ENCODE measurements at places on chromosomes 4 and X.

- peak; percentile 47 for DNase-seq
Measured at GRCh38 chr4:140884431-140885058, 128.4 kb upstream of the TBC1D9 start.

DNA sequence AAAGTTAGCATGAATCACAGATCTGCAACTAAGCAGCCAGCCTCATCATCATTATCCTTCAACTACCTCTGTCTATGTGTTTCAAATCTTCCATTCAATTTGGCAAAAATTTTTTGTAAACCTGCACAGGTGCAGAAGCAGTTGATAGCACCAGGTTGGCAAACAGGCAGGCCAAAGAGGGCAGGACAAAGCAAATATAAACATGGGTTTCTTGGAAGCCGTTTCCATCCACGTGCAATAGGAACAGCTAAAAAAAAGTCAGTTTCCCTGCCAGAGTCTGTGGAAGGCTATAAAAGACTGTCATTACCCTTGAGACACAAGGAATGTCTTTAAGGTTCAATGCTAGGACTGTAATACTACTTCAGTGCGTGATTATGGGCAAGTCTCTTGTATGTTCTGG, 253.2 kb downstream of the PDHA2 start:
- DNase-seq = no peak

DNA sequence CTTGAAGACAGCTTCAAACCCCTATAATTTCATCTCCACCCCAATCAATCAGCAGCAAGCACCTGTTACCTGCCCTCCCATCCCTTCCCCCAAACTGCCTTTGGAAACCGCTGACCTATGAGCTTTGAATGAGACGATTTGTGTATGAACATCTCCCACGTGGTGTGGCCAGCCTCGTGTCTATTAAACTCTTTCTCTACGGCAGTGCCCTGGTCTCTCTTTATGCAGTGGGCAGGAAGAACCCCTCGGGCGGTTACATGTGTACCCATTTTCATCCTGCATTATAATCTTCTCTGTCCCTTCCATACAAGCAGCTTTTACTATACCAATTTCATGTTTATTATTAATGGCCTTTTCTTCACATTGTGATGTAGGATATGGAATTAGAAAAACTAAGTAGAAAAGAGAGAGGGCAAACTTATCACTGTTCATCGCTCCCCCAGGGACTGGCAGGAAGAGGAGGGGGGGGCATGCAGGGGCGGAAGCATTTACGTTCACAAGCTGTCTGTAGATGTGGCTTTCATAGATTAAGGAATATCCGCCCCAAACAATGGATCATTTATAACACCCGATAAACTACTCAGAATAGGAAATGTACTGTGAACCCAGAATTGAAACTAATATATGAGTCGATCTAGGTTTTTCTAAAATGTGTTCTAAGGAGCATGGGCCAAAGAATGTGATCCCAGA, 95.5 kb upstream of the ZNF518B start:
- DNase-seq = no peak

- peak; percentile 28 for DNase-seq
Measured at GRCh38 chrX:12973561-12974304, 1.2 kb upstream of the TMSB4X start.

DNA sequence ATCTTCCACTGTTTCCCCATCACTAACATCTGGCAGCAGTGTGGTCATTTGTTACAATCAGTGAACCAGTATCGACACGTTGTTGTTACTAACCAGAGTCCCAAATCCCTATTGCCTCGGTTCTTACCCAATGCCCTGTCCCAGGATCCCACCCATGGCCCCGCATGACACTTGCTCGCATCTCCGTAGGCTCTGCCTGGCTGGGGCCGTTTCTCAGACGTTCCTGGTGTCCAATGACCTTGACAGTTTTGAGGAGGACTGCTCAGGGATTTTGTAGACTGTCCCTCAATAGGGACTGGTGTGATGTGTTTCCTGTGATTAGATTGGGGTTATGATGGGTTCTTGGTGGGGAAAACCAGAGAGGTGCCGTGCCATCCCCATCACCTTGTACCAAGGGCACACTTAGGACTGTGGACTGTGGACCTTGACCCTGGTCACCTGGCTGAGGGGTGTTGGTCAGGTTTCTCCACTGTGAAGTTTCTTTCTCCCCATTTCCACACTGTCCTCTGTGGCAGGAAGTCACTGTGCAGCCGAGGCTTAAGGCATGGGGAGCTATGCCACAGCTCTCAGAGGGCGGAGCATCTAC, 108.4 kb downstream of the ADRA2C start:
- DNase-seq = no peak

- DNase-seq = no peak
Measured at GRCh38 chr4:20046931-20047677, 204.6 kb upstream of the SLIT2 start.

- DNase-seq = no peak
Measured at GRCh38 chrX:7586126-7586525, 256.8 kb upstream of the VCX start.

- no peak for DNase-seq
Measured at GRCh38 chr4:169253904-169254303, 16.9 kb downstream of the SH3RF1 start.

- no peak for DNase-seq
Measured at GRCh38 chrX:104193485-104193884, 27.2 kb downstream of the FAM199X start.

DNA sequence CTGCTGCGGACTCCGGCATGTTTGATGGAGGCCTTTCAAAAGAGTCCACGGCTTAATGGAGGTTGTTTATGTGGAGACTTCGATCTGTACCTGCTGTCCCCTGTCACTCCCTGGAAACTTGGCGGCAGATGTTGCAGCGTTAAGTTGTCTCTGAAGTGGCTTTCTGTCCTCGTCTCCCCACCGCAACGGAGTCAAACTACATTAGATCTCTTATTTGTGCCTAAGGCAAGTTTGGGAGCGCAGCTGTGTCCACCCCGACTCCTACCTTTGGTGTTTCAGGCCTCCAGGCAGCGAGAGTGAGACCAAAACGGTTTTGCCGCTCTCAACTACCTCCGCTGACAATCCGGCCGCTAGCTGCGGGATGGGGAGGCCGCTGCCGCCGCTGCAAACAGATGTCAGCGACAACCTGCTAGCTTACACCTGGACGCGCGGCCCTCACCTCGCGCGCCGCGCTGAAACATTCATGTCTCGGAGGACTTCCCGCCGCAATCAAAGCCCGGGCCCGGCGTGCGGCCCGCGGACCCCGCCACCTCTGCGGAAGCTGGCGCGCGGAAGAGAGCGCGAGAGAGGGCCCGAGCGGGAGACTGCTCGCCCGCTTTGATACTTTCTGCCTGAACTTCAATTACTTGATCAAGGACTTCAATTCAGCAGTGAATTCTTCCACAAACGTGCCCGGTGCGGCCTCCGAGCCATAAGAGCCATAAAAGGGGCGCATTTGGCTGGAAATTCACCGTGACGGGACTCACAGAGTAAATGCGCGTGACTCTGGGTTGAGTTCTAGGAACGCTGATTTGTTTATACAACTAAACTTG, 108.4 kb downstream of the ANTXR2 start:
- peak; percentile 13 for DNase-seq

GRCh38 chr4:87574996-87575395, 33.3 kb upstream of the DSPP start:
- no peak for DNase-seq

DNA sequence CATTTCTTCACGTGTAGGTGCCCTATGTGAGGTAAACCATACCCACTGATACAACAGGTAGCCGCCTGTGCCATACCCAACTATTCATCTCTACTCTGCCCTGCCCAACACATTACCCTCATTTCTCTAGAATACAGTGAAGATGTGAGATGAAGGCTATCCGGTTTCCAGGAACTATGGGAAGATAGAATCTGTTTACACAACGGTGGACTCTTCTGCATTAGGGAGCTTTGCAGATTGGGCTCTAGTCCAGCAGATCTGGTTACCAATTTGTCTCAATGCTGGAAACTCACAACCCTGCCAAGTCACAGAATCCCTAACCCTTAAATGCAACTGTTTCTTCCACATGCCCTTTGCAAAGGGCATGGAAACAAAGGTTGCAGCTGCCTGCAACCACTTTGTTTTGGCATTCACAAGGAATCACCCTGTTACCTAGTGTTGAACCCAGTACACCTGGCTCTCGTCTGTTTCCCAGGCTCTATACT, 6.4 kb upstream of the SLAIN2 start:
- no peak for DNase-seq

GRCh38 chrX:97740044-97740443, 856.3 kb downstream of the RPA4 start:
- peak; percentile 0 for DNase-seq

- DNase-seq = no peak
Measured at GRCh38 chrX:14718403-14718802, 154.5 kb downstream of the FANCB start.

GRCh38 chr4:108685036-108685686, 34.8 kb downstream of the OSTC start:
- DNase-seq = no peak

- DNase-seq = no peak
Measured at GRCh38 chrX:124005228-124005627, 43.7 kb downstream of the STAG2 start.

DNA sequence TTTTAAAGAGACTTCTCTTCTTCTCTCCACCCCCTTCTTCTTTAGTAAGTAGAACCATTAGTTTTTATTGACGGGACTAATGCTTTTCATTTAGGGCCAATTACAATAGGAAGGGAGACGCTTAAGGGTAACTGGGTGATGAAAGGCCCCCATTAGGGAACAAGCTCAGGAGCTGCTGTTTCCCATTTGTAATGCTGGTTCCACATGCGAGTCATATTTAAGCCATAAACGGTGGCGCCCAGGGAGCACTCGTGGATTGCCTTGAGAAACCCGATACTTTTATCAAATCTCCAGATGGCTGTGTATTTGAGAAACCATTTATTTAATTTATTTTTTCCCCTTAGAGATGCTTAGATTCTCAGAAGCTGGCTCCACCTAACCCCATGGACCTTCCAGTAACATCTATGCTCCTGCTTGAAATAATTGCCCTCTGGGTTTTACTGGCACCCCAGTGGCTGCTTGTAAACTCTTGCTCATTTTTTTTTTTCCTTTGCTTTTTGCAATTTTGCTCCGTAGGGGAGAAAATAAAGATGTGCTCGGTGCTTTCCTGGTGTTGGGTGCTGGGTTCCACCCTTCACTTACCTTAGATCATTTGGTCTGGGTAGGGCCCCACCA, 124.2 kb upstream of the MSX1 start:
- DNase-seq = no peak

DNA sequence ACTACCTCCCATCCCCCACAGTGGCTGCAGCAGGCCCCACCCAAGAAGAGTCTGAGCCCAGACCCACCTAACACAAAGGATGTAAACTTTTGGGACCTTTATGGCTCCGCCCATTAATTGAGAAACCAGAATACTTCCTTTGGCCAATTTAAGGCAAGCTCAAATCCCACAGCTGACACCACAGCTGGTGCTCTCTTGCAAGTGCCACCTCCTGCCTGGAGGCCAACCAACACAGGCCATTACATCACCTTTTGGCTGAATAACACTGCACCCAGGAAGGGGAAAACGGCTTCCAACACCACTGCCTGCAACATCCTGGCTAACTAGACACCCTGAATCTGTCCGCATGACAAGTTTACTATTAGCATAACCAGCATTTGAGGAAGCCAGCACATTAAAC, 248.8 kb downstream of the PRDM5 start:
- DNase-seq = no peak

GRCh38 chr4:79492148-79492547, 84.1 kb upstream of the GK2 start:
- DNase-seq = no peak

DNA sequence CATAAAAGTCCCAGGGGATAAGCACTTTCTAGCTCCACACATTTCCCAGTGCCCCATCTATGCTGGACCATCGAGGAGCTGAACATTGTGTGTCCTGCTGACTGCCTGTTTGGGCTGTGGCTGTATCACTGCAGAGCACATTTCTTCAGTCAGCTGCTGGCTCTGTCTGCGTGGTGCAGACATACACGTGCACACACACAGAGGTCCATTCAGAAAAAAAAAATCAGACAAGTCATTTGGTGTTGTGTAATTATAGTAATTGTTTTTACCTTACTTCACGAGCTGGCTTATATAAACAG, 1.1 kb upstream of the PDLIM3 start:
- DNase-seq = no peak

GRCh38 chrX:55742649-55743048, 25.1 kb downstream of the RRAGB start:
- DNase-seq = no peak

GRCh38 chrX:131821945-131822622, 201.0 kb upstream of the STK26 start:
- peak; percentile 87 for DNase-seq

DNA sequence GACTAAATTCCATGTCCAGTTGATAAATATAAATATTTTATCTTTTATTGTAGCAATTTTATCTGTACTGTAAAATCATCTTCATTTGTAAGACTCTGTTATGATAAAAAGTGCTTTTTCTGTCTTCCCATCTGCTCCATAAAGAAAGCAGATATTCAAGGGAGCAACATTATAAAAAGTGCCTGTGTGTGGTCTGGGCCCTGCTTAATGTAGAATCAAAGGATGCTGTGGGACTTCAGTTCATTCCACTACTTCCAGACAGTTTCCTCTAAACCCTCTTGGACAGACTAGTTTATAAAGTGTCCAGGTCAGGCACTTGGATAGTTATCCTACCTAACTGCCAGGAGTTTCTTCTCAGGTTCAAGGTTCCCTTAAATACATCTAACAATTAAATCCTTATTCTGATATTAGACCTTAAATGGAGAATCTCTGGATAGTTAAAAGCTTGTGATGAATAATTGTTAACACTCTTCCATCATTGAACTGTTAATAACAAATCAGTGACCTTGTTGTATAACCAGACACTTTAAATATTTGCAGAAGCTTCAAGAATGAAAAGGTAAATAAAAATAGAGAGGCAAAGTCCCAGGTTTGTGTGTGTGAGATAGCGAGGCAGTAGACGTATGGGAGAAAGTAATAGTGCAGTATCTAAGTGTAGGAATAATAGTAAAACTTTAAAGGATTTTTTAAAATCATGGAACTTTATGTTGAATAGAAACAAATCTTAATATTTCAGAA, 237.5 kb upstream of the CTSO start:
- no peak for DNase-seq

DNA sequence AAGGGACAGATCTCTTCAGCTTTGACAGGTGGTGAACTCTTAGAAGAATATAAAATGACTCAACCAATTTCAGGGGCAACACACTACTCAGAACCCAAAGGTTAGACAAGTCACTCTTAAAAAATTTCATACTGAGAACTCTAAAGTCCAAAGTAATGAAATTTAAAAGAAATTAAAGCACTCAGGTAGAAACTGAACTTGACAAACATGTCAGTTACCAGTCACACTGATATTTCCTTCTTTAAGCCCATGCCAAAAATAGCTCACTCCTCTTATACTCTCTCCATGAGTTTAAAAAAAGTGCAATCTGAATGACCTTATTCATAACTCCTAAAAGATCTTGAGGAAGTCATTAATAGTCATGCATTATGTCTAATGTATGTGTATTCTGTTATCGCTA, 40.3 kb downstream of the AMMECR1 start:
- no peak for DNase-seq

- no peak for DNase-seq
Measured at GRCh38 chr4:95446173-95446572, 102.6 kb downstream of the UNC5C start.

DNA sequence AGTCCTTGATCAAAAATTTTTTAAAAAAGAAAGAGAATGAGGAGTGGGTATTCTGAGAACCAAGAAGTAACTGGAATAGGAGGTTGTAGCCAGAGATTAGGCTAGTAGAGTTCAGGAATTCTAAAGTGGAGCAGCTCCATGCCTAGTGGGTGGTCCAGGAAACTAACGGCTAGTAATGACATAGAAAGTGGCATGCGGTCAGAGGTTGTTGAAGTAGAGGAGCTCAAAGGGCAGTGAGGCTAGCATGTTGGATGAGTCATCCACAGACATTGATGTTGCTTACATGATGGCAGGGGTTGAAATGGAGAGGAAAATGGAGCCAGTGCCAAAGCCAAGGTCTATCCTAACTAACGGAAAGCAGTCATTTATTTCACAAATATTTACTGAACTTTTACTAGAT, 42.1 kb downstream of the TEX13B start:
- DNase-seq = no peak
